ENCODE measurements at places on chromosomes 3 and 15. TPM values are rescaled to one million over a fixed set of nuclear protein-coding genes. Genes with fewer than 3 reads are reported as not detected.

DNA sequence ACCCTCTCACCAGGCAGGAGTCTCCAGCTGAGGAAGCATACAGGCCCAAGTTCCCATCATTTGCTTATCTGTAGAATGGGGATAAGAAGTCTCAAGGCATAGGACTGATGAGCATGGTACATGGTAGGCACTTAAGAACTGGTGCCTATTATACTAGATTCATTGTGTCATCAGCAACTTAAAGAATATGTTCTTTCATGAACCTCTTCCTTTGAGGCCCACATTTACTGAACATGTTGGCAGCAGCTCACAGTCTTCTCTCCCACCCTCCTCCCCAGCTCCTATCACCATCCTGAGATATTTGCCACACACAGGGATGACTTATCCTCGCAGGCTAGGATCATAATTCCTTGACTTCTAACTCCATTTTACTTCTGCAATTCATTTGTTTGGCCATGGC, 142.5 kb downstream of the PDE8A start:
- H3K36me3 ChIP-seq = peaks cover 28% of the 10 kb centered on the region
- H3K27me3 ChIP-seq = no peaks in the 10 kb centered on the region
- H3K4me3 ChIP-seq = no peak overlapping the region
- H3K27ac ChIP-seq = no peak overlapping the region

DNA sequence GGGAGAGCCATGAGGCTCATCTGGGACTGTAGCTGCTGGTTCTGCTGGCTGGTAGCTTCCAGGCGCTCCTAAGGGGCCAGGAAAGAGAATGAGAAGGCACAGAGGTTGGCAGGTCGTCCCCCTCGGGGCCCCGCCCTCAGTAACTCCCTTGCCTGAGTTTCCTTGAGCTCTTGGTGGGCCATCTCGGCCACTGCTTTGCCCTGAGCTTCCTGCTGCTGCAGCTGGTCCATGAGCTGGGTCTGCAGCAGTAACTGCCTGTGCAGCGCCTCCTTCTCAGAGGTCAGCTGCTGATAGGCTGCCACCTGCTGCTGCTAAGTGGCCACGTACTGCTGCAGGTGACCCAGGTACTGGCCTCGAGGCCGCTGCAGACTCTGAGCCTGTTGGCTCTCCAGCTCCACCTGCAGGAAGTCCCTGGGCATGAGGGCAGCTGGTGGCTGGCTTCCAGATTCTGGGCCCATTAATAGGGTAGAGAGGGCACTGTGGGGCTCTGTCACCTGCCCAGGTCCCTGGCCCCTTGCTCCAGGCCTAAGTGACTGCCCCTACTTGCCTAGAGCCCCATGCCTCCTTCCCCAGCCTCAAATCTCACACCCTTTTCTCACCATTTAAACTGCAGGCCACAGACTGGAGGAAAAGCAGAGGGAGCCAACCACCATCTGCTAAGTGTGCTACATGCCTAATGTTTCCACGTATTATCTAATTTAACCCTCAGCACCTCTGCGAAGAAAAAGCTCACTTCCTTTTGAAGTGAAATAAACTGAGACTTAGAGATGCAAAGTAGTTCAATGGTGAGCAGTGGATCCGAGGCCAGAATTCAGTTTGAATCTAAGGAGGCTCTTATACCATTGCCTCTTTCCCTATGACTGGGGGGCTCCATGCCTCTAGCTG, 10.8 kb upstream of the VPS33B start:
- H3K27me3 ChIP-seq = peaks cover 4% of the 10 kb centered on the region
- H3K4me3 ChIP-seq = no peak overlapping the region
- H3K4me1 ChIP-seq = peaks cover 6% of the 10 kb centered on the region
- no peaks in the 10 kb centered on the region for H3K36me3 ChIP-seq
- peak; percentile 74 for DNase-seq
- H3K27ac ChIP-seq = no peak overlapping the region

Gene GRAMD2A
- total RNA-seq = not detected

Gene C3orf70
- not detected for total RNA-seq

DNA sequence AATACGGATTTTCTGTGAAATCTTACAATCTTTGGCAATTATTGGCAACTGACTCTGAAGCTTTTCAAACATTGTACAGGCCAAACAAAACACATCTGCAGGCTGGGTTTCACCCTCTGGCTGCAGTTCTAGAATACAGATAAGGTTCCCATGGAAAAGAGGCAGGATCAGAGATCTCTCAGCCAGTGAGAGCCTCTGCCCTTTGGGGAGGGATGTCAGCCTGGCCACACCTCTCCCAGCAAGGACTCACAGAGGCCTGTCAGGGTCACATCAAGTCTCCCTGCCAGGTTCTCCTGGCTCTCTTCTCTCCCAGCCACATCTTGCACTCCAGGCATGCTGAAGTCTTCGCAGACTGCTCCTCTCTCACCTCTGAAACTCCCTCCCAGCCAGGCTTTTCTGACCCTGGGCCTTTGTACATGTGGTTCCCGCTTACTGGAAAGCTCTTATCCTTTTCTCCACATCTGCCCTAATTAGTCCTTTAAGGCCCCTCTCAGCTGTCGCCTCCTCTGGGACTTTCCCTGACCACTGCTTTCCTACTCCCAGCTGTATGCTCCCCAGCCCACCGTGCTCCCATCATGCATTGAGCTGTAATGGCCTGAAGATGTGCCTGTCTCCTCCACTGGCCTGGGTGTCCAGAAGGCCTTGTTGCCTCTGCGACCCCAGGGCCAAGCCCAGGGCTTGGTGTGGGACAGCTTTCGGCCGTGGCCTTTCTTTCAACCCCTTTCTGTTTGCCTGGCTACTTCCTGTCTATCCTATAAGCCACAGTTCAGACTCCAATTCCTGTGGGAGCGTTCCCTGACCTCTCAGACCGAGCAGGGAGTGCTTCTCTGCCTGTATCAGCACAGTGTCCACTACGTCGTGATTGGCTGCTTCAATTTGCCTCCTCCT, 4.3 kb downstream of the RBP1 start:
- H3K4me3 ChIP-seq = no peak overlapping the region
- peaks cover 18% of the 10 kb centered on the region for H3K27me3 ChIP-seq
- H3K36me3 ChIP-seq = no peaks in the 10 kb centered on the region

Gene ZNF619
- total RNA-seq = 2.9 TPM

Gene ZXDC
- total RNA-seq = 61.3 TPM

- no peaks in the 10 kb centered on the region for H3K4me1 ChIP-seq
- no peak for DNase-seq
- H3K27ac ChIP-seq = no peak overlapping the region
- no peak overlapping the region for H3K4me3 ChIP-seq
- peaks cover 23% of the 10 kb centered on the region for H3K36me3 ChIP-seq
Measured at GRCh38 chr3:195384952-195385351, 57.9 kb downstream of the ACAP2 start.

DNA sequence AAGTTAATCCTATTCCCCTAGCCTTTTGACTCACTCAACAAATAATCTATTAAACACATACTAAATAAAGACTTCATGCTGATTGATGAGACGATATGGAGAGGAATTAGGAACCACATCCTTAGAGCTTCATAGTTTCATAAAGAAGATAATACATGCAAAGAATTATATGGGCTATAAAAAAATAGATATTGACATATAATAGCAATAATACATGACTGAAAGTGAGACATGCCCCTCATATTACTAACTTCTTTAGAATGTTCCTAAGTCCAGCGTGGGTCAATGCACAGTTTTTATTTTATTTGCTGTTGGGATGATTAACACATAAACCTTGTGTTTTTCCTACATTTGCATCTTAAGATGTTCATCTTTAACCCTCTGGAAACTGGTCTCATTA, 32.2 kb downstream of the SUCNR1 start:
- no peak overlapping the region for H3K27ac ChIP-seq
- DNase-seq = no peak
- H3K36me3 ChIP-seq = no peaks in the 10 kb centered on the region
- H3K4me3 ChIP-seq = no peak overlapping the region
- no peaks in the 10 kb centered on the region for H3K27me3 ChIP-seq
- no peaks in the 10 kb centered on the region for H3K4me1 ChIP-seq

Gene C3orf22
- total RNA-seq = not detected

DNA sequence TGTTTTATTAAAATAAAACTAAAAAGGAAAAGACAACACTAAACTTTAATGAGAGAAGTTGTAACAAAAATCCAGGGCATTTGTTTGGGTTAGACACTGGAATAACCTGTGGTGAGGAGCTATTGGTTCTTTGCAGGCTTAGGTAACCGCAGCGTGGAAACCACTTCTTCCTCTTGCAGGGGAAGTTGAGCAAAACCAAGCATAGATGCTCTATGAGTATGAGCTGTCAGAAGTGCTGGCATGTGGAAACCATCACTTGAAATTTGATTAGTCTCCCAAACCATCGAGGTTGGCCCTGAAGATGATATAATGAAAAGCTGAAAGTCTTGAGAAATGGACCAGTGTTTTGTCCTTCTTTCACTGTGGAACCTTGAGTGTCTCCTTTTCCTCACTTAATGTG, 127.1 kb upstream of the RBMS3 start:
- peak; percentile 28 for DNase-seq
- no peaks in the 10 kb centered on the region for H3K27me3 ChIP-seq
- no peaks in the 10 kb centered on the region for H3K4me1 ChIP-seq
- no peaks in the 10 kb centered on the region for H3K36me3 ChIP-seq
- H3K27ac ChIP-seq = no peak overlapping the region

GRCh38 chr3:122533931-122534334, 19.2 kb upstream of the KPNA1 start:
- no peak for DNase-seq
- no peak overlapping the region for H3K27ac ChIP-seq
- no peaks in the 10 kb centered on the region for H3K27me3 ChIP-seq
- H3K4me3 ChIP-seq = no peak overlapping the region
- peaks cover 83% of the 10 kb centered on the region for H3K36me3 ChIP-seq
- no peaks in the 10 kb centered on the region for H3K4me1 ChIP-seq

GRCh38 chr3:184977796-184978195, 165.8 kb downstream of the VPS8 start:
- no peak overlapping the region for H3K27ac ChIP-seq
- no peak overlapping the region for H3K4me3 ChIP-seq
- no peak for DNase-seq
- H3K4me1 ChIP-seq = no peaks in the 10 kb centered on the region

- DNase-seq = no peak
- peaks cover 12% of the 10 kb centered on the region for H3K4me1 ChIP-seq
- no peaks in the 10 kb centered on the region for H3K27me3 ChIP-seq
- no peak overlapping the region for H3K27ac ChIP-seq
- no peaks in the 10 kb centered on the region for H3K36me3 ChIP-seq
Measured at GRCh38 chr3:188974856-188975599, 196.7 kb upstream of the TPRG1 start.

Gene CAMP
- total RNA-seq = not detected

DNA sequence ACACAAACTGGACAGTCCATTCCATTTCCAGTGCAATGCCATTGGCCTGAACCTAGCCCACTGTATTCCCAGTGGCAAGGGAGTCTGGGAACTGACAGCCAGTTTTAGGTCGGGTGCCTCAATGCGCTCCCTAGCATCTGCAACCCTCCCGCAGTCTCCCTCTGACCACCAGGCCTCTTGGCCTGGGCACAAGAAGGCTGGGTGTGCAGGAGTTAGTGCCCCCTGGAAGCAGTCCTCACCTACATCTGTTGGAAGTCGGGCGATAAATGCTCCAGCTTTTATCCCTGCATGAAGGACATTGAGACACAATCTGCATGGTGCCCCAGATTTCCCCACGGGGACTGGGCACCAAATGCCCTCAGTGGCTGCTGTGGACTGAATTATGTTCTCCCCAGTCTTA, 12.7 kb downstream of the C3orf22 start:
- H3K27ac ChIP-seq = no peak overlapping the region
- DNase-seq = no peak

GRCh38 chr3:186990878-186991308, 60.6 kb downstream of the ST6GAL1 start:
- DNase-seq = no peak
- no peaks in the 10 kb centered on the region for H3K27me3 ChIP-seq
- no peak overlapping the region for H3K27ac ChIP-seq
- H3K4me3 ChIP-seq = no peak overlapping the region
- H3K36me3 ChIP-seq = peaks cover 57% of the 10 kb centered on the region
- H3K4me1 ChIP-seq = peaks cover 9% of the 10 kb centered on the region

DNA sequence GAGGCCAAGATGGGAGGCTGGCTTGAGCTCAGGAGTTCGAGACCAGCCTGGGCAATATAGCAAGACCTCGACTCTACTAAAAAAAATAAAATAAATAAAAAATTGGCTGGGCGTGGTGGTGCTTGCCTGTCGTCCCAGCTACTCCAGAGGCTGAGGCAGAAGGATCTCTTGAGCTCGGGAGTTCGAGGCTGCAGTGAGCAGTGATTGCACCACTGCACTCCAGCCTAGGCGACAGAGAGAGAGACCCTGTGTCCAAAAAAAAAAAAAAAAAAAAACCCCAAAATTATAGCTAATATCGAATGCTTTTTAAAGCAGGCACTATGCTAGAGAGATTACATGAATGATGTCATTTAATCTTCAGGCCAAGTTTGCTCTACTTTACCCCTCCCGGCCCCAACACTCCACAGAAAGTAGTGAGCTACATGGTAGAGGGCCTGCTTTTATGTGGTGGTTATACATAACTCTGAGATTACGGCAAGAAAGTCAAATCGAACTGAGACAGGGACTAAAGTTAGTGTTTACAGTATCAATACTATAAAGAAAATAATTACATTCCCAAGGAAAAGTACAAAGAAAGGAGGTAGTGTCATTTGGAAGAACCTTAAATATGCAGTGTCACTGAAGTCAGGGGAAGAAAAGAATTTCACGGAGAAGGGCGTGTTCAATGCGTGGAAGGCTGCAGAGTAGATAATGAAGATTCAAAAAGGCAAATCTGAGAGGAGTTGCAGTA, 1.1 kb downstream of the ADPGK start:
- no peak for DNase-seq
- no peaks in the 10 kb centered on the region for H3K27me3 ChIP-seq
- peak overlapping the region; percentile 94 for H3K4me3 ChIP-seq
- H3K4me1 ChIP-seq = peaks cover 50% of the 10 kb centered on the region
- H3K27ac ChIP-seq = no peak overlapping the region

Gene TMC3
- total RNA-seq = not detected

GRCh38 chr3:145981056-145981455, 179.9 kb downstream of the PLOD2 start:
- H3K4me3 ChIP-seq = no peak overlapping the region
- no peaks in the 10 kb centered on the region for H3K27me3 ChIP-seq
- H3K4me1 ChIP-seq = no peaks in the 10 kb centered on the region
- no peak overlapping the region for H3K27ac ChIP-seq
- no peak for DNase-seq

Gene RTP4
- total RNA-seq = 1.5 TPM

- no peak overlapping the region for H3K4me3 ChIP-seq
- H3K36me3 ChIP-seq = no peaks in the 10 kb centered on the region
- no peak overlapping the region for H3K27ac ChIP-seq
- no peaks in the 10 kb centered on the region for H3K4me1 ChIP-seq
Measured at GRCh38 chr3:151346292-151346691, 16.9 kb upstream of the P2RY13 start.

Gene GOLGA6L4
- total RNA-seq = 2.9 TPM

DNA sequence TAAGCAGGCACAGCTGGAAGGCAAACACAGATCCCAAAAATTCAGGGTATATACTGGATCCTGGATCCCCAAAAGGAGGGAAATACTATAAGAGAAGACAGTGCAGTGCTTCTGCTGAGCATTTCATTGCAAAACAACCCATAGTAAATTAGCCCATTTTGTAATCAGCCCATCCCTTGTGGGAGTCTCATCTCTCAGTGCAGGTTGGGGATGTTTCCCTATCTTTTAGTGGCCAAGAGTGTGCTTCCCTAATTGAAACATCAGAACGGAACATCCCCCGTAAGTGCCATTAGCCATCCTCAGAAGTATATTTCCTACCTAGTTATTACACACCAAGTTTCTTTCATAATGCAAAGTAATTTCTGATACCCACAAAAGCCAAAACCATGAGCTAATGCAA, 11.2 kb upstream of the MTMR14 start:
- no peaks in the 10 kb centered on the region for H3K4me1 ChIP-seq
- H3K36me3 ChIP-seq = no peaks in the 10 kb centered on the region
- H3K27me3 ChIP-seq = no peaks in the 10 kb centered on the region
- H3K4me3 ChIP-seq = no peak overlapping the region
- DNase-seq = no peak
- H3K27ac ChIP-seq = no peak overlapping the region

Measured in CD4-positive, alpha-beta T cell (primary cell).